Renal pelvis (tissue), 12 donors: ENCODE measurements at places on chromosomes 3 and 15. TPM values are rescaled to one million over a fixed set of nuclear protein-coding genes. Genes with fewer than 3 reads are reported as not detected.

DNA sequence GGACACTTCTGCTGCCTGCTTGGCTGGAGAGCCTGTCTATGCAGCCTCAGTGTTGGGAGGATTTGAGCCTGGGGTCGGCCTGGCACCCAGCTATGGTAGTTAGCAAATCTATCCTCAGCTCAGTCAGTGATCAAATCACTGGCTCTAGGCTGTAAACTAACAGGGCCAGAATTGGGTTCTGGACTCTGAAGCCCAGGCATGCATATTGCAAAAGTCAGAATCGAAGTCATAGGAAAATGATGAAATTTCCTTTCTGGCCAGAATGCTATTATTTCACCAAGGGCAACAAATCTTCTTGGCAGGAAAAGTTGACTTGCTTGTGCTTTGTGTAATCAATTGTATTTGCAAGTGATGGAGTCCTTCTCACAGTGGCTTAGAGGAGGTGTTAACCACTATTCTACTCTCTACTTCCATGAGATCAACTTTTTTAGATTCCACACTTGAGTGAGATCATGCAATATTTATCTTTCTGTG is 482.6 kb upstream of the TPRG1 start:
- DNase-seq: no peak

NR1D2 gene
- 39.6 TPM for polyA plus RNA-seq

GRCh38 chr15:58074452-58074851 is 8.9 kb upstream of the ALDH1A2 start:
- DNase-seq: no peak

- no peak for DNase-seq
Measured at GRCh38 chr15:52180196-52180835, 10.9 kb downstream of the GNB5 start.

- no peak for DNase-seq
Measured at GRCh38 chr3:5499404-5499803, 311.9 kb downstream of the EDEM1 start.

UQCC5 gene
- polyA plus RNA-seq: 20.5 TPM

DNA sequence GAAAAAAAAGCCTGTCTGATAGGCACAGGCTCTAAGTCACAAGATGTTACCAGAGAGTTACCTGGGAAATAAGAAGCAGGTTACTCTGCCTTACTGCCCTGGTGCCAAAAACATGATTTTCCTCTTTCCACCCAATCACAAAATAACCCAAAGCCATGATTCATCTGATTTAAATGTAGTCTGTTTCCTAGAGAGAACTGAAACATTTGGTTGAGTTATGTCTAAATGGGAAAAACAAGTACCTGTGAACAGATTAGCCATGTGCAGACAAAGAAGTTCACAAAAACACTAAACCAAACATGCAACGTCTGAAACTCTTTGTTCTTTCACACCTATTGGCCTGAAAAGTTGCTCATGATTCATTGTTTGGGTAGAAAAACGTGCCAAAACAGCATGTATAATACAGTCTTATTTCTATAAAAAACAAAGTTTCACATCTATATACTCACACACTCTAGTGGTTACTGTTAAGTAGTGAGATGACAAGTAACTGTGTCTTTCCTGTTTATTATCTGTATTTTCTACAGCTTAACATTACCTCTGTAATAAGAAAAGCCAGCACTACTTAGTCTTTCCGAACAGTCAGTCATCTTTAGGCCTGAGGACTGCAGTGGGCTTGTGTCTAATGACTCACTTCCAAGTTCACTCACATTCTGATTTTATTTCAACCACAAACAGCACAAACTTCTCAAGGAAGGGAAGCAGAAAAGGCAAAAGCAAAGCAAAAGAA is 30.2 kb downstream of the FAM174B start:
- no peak for DNase-seq

DNA sequence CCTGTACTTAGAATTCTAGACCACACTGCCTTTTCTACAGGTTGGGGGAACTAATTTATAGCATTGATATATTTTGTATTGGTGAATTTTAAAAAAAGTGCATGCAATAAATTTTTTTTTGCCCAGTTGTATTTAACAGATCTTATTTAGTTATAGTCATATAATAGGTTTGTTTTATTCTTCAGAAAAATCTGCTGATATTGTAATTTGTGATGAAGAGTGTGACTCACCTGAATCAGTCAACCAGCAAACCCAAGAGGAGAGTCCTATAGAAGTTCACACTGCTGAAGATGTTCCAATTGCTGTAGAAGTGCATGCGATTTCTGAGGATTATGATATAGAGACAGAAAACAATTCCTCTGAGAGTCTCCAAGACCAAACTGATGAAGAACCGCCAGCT is 10.3 kb downstream of the ZNF639 start:
- no peak for DNase-seq

C15orf62 gene
- polyA plus RNA-seq: 5.4 TPM
